GM12878 (cell line): ENCODE measurements at places on chromosomes 1 and 21.
A peak's percentile ranks its signal among the peaks of the same experiment; 100 is the strongest.

DNA sequence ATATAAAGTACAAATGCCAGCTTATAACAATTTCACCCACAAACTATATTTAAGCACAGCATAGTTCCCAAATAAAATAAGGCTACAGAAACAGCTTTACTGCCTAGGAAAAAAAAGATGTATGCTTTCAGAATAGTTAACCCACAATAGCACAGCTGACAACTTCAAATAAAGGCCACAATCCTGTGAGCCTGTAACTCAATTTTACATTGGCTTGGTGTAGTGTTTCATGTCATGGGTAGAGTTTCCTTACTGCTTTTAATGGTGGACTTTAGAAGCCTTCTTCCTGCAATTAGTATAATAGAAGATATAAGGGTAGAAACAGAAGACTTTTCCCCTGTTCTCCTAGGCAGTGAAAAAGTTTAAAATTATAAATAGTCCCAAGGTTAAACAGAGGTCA, 44.3 kb upstream of the ZC3H11B start:
- DNase-seq, result no peak

- DNase-seq, result no peak
Measured at GRCh38 chr1:164801246-164801731, 242.3 kb downstream of the PBX1 start.

DNA sequence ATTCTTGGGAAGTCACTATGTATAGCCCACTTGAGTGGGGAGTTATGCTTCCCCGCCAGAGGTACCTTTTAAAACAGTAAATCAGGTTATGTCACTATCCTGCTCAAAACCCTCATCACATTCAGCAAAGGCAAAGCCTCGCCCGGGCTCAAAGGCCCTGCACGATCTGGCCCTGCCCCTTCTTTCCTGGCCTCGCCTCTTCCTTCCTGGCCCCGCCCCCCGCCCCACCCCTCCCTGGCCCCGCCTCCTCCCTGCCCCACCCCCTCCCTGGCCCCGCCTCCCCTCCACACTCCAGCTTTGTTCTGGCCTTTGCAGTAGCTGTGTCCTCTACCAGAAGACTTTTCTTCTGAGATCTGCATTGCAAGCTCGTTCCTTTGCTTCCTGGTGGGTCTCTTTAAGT, 6.6 kb downstream of the LDLRAD2 start:
- no peak for DNase-seq

DNA sequence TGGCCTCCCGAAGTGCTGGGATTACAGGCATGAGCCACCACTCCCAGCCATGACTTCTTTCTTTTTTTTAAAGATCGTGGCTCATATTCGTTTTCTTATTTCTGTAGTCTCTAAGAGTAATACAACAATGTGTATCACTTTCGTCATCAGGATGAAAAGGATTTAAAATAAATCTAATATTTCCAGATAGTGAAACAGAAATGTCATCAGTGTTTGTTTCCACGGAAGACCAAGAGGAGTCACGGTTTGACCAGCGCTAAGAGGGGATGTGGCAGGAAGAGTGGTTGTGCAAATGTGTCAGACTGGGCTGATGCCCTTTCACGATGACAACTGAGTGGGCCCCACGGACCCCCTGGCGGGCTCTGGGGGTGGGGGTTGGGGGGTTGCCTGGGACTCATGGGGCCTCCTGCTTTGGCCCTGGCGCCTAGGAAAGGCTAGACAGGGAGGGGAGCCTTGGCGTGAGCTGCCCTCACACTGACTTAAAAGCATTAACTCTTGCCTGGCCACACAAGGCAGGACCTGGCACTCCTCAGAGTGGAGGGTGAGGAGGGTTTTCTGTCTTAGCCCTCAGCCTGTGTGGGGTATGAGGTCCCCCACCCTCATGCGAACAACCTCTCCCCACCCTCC, 8.4 kb downstream of the SOX13 start:
- no peak for DNase-seq

- DNase-seq, result no peak
Measured at GRCh38 chr1:154483941-154484803, 17.8 kb upstream of the TDRD10 start.

DNA sequence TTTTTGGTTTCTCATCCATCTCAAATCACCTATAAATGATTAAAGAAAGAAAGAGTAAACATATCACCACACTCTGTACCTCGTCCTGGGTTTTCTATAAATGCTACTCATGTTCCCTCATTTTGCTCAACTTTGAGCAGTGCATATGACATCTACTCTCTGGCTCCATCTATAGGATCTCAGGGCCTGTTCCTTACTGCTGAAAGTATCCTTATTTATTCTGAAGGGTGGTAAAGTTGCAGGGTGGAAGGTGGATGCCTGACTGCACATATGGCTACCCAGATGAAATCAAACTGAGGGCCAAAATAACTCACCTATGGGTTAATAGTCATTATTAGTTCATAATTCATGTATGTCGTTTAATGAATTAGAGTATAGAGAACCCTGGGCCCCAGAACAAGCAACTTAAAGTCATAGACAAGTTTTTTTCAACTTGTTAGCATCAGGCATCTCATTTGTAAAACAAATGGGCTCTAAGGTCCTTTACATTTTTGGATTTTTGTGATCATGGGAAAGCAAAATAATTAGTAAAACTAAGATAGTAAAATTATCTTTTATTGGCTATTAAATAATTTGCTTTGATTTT, 46.5 kb downstream of the NCF2 start:
- peak; percentile 19 for DNase-seq

- no peak for DNase-seq
Measured at GRCh38 chr1:19045898-19046880, 89.7 kb upstream of the IFFO2 start.

- DNase-seq, result no peak
Measured at GRCh38 chr1:23434260-23434775, 9.8 kb upstream of the TCEA3 start.

DNA sequence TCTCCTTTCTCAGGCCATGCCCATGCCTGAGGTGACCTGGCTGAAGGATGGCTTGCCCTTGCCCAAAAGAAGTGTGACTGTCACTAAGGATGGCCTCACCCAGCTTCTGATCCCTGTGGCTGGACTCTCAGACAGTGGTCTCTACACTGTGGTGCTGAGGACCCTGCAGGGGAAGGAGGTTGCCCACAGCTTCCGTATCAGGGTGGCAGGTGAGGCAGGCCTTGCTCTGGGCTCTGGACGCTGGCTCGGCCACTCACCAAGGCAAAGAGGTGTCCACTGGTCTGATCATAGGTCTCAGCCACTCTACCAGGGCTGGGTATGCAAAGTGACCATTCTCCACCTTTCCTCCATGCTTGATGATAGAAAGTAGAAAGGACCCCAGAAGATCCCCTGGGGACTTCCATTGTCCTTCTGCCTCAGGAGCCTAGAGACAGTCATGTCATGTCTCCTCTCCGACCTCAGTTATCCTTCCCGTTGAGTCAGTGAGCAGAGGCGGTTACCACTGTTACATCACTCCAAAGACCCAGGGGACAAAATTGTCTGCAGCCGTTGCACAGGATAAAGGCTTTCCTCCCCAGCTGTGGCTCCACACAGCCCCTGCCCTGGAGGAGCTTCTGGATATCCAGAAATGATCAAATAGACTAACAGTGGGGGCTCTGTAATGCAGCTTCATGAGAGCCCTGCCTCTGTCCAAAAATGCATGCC, 34.2 kb downstream of the IGFN1 start:
- DNase-seq, result no peak

DNA sequence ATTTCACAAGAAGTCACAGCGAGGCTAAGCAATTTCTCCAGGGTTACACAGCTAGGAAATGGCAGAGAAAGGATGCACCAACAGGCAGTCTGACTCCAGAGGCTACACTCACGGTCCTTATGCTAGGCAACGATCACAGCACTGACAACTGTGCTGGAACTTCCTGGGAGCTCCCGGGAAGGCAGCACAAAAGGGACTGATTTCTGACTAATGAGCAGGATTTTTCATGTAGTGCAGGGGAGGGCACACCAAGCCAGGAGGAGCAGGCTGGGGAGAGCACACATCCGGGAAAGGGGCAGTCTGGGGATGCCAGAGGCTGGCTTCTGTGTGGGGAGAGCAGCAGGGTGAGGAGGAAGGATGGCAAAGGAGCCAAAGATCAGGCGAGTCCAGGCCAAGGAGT, 486.7 kb downstream of the OMA1 start:
- no peak for DNase-seq

- DNase-seq, result no peak
Measured at GRCh38 chr1:236938760-236939159, 65.5 kb downstream of the MT1HL1 start.

DNA sequence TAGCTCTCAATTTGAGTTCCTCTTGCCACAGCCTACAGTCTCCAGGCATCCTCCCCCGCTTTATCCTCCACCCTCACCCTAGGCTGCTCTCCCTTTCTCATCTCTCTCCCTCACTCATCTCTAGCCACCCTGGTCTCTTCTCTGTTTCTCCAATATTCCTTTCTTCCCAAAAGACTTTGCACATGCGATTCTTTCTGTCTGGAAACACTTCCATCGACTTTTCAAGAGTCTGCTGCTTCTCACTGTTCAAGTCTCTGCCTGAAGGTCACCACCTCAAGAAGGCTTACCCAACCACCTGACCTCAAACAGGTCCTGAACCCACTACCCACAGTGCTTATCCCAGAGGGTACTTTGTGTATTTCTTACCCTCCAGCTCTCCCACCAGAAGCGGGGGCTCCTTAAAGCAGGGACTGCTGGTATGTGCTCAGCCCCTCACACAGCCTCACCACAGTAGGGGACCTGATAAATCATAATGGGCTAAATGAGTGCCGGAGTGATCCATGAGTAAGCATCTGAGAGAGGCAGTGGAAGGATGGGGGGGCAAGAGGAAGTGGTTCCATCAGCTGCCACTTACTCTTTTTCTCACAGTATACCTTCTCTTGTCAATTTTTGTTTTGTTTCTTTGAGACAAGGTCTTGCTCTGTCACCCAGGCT, 14.3 kb upstream of the KRTAP19-8 start:
- no peak for DNase-seq

- no peak for DNase-seq
Measured at GRCh38 chr1:15740924-15741850, 1.1 kb upstream of the TMEM82 start.

DNA sequence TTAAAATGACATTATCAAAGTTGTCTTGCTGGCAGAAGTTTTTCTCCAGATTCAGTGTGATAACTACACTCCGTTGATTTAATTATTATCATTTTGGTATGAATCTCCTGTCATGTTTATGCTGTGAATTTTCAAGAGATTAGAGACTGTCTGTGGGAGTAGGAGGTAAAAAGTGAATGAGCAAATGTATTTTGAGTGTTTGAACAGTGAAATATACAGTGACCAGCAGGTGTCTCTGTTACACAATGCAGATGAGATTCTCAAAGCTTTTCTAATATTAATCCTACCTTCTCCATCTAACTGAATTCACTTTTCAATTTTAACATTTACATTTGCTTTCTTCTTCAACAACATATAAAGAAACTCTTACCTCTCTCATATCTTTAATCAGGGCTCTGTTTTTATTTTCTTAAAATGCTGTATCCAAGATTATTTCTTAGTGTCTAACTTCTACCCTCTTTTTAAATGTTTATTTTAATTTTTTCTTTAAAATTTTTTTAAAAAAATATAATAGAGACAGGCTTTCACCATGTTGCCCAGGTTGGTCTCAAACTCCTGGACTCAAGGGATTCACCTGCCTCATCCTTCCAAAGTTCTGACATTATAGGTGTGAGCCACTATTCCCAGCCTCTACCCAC, 20.9 kb upstream of the HSPA13 start:
- peak; percentile 9 for DNase-seq

GRCh38 chr1:56625819-56626440, 19.2 kb upstream of the PRKAA2 start:
- no peak for DNase-seq

GRCh38 chr21:45138199-45139002, 64.0 kb downstream of the ADARB1 start:
- no peak for DNase-seq

GRCh38 chr21:16285605-16286126, 555.9 kb downstream of the USP25 start:
- DNase-seq, result no peak

DNA sequence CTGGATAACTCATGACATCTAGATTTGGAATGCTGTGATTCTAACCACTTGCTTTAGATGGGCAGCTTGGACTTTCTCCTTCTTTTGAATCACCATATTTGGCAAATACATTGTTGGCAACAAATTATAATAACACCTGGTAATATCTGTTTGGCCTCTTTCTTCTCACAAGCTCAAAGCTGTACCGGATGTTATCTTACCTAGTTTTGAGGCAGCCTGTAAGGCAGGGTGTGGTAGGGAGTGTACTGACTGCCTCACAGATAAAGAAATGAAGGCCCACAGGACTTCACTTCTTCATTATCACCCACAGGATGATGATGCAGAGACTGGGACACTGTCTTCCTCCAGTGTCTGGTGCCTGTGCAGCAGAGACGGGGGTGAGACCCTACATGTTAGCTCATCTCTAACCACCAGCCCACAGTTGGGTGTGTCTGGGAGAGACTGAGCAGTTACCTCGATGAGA, 28.5 kb downstream of the TUFT1 start:
- DNase-seq, result no peak

DNA sequence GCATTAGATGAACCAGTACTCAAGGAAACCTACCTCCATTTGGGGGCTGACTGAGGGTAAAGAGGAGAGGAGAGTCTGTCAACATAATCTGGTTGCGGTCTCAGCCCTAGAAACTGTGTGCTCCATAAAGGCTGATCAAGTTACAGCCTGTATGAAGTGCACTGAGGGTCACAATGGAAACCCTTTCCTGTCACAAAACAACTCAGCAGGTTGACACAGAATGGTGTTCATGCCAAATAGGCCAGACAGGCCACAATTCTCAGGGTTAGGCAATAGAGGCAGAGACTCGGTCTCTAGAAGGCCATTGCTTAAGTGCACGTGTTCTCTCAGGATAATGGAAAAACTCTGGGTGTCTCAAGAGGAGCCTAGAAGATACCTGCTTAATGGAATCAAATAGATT, 4.1 kb upstream of the ANKRD35 start:
- no peak for DNase-seq

- DNase-seq, result no peak
Measured at GRCh38 chr1:229874609-229875008, 192.4 kb upstream of the GALNT2 start.
